ENCODE measurements at places on chromosomes 4 and X.

DNA sequence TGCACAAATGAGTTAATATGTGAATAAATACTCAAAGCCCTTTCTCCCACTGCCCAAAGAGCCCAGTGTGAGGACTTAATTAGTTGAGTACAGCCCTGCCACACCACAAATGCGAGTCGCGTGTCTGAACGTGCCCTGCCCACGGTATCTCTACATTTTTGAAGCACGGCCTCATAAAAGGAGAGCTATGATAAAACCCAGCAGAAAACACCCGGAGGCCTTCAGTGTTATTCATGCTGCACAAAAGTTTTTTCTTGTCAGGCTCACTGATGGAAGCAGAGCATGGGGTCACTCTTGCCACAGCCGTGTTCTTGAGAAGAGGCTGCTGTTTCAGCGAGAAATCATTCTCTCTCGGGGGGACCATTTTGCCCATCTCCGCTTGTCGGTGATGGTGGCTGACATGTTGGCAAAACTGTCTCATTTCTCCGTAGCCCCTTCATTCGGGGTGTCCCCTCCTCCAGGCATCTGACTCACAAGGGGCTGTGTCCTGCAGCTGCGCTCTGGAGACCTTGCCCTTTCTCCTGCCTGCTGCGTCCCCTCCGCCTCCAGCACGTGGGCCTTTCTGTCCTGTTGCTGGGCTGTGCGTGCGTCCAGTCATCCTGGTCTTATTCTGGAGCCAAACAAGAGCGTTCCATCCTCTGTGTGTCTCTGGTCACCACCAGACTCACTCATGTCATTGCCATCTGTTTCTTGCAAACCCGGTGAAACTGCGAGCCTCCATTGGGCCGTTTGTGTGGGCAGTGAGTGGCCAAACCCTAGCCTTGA, 88.8 kb downstream of the SORCS2 start:
- DNase-seq = no peak

- DNase-seq = no peak
These were observed 97.7 kb downstream of the TMA16 start for GRCh38 chr4:163592212-163592611.

DNA sequence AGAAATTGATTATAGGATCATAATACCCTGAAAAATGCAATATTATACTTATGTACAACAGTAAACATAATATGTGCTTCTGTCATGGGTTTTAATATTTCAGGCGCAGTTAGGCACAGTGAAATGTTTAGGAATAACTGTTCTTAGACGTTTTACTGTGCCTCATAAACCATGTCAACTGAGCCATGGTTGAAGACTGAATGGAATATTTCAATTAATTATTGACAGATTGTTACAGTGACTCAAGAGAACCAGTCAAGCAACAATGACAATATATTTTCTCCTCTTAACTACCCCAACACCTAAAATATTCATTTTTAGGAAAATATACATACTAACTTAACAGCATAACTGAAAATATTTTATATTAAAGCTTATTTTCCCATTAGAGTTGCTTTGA, 852.7 kb upstream of the FRG1 start:
- no peak for DNase-seq

GRCh38 chr4:183139972-183140570, 41.0 kb downstream of the WWC2 start:
- DNase-seq = no peak

DNA sequence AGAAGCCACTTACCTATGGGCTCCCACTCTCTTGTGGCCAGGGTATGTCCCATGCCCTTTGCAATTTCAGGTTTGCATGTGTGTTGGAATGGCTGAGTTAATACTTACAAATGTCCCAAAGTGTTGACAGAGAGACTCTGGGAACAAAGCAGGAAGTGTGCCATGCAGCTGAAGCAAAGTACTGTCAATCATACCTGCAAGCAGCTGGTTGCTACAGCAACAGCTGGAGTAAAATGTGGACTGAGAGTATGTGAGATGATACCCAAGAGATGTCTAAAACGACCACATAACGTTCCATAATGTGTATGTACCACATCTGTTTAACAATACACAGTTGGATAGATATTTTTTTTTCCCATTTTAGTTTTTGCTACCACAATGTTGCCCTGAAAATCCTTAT, 82.8 kb upstream of the CAMK2D start:
- DNase-seq = no peak

DNA sequence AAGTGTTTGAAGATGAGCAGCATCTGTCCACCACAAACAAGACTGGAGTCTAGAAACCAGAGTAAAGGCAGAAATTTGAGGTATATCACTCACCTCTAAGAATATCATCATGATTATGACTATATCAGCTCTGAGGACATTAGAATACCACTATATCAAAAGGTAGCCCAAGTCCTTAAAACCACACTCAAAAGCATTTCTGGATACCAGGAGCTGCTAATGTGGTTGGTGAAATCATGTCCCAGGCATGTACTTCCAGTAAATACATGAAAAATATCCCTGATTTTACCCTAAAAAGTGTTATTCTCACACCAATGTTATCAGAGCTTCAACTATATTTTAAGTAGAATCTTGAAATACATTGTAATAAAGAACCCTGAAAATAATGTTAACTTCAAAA, 136.3 kb upstream of the SMAD1 start:
- DNase-seq = no peak

GRCh38 chr4:184282251-184282713, 64.6 kb upstream of the ENPP6 start:
- no peak for DNase-seq

DNA sequence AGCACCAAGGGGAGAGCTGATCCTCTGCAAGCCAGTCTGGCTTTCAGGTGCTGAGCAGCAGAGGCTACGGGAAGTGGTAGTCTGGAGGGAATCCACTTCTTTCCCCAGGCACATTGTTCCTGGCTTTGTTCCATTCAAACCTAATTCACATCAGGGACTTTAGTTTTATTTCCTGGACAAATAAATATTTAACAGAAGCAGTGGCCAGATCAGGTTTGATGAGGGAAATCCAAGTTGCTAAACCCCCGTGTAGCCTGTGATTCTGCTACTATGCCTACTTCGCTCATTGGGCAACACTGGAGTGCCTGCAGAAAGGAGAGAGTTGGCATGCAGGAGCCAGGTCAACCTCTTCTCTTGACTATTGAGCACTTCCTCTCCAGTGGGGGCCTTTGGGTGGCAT, 13.8 kb upstream of the STBD1 start:
- no peak for DNase-seq

- no peak for DNase-seq
These were observed 26.0 kb downstream of the ADH4 start for GRCh38 chr4:99117876-99118693.

DNA sequence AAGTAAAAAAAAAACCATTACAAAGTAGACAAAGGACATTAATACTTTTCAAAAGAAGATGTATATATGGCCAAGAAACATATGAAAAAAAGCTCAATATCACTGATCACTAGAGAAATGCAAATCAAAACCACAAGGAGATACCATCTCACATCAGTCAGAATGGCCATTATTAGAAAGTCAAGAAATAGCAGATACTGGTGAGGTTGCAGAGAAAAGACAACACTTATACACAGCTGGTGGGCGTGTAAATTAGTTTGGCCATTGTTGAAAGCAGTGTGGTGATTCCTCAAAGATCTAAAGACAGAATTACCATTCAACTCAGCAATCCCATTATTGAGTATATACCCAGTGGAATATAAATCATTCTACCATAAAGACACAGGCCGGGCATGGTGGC, 39.3 kb downstream of the TASL start:
- no peak for DNase-seq

DNA sequence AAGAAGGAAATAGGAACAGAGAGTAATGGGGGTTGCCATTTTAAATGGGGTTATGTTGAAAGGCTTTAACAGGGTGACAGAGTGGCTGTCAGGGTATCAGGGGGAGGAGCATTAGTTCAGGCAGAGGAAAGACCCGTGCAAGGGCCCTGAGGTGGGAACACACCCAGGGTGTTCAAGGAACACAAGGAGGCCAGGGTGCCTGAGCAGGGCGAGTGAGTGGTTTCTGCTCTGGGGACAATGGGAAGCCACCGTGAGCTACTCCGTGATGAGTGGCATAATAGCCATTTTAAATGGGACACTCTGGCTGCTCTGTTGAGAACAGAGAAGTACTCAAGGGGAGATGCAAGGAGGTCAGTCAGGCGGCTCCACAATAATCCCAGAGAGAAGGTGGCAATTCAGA, 4.5 kb downstream of the EVC2 start:
- DNase-seq = no peak

DNA sequence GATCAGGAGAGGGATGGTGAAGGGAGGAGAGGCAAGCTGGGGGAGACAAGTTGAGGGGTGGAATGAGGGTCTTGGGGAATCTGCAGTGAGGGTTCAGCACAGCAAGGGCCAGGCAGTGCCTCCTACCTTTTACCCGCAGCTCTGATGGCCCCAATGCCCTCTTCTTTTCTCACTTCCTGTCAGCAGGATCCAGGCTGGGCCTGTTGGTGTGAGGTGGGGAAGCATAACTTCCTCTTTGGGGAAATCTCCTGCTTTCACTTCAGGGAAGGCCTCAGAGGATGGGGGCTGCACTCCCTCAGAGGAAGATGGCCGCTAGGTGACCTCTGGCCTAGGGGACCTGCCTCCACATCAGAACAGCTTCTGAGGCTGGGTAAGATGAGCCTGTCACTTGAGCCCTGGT, 36.5 kb downstream of the EFNB1 start:
- DNase-seq = no peak

- DNase-seq = no peak
These were observed 401.3 kb upstream of the BOD1L1 start for GRCh38 chr4:14028862-14029261.

DNA sequence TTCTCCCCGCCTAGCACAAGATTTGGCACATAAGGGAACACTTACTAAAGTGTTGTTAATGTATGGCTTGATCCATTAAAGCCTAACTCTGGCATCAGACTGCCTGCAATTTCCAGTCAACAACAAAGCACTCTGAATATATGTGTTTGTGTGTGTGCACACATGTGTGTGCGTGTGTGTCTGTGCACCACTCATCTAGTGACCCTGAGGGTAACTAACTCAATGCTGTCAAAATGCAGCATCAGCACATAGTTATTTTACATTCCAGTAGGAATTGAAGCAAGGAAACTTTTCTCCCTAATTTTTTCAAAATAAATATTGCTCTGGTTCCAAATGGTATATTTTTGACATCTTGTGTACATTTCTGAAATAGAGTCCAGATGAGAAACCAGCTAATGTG, 94.4 kb downstream of the SHROOM4 start:
- no peak for DNase-seq

GRCh38 chrX:112753116-112753515, 73.4 kb upstream of the LHFPL1 start:
- no peak for DNase-seq

DNA sequence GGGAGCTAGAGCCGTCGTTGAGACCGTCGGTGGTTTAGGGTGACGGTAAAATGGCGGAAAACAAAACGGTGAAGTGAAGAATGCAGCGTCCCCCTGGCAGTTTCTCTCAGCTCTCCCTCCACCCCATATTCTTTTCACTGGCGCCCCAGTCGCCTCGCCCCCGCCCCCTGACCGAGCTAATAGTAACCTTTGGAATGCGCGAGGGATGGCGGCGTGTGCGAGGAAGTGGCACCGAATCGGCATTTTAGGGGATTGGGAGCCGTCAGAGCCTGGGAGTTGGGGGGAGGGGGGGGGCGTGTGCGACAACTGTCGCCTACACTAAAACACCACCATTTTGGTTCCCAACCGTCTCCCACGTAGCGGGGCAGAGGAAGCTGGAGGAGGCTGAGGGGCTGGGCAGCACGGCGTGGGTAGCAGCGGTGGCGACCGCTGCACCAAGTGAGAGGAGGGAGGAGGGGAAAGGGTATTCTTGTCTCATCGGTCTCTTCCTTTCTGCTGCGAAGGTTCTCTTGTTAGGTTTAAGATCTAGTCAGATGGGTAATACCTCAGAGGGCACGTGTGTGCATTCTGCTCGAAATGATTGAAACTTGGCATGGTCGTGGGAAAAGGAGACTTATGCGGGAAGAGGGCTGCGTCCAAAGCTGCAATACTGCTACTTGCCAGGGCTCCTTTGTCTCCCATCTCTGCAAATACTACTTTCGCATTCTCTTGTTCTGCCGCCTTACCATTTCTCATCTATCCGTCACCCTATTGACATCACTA, 840 bp downstream of the ZNF711 start:
- DNase-seq = no peak

GRCh38 chr4:176874721-176875445, 82.2 kb upstream of the VEGFC start:
- DNase-seq = no peak

GRCh38 chr4:37367901-37368300, 123.4 kb downstream of the NWD2 start:
- no peak for DNase-seq

- no peak for DNase-seq
These were observed 15.8 kb upstream of the IL21 start for GRCh38 chr4:122636697-122637096.
